ENCODE measurements at places on chromosomes 4 and X.

DNA sequence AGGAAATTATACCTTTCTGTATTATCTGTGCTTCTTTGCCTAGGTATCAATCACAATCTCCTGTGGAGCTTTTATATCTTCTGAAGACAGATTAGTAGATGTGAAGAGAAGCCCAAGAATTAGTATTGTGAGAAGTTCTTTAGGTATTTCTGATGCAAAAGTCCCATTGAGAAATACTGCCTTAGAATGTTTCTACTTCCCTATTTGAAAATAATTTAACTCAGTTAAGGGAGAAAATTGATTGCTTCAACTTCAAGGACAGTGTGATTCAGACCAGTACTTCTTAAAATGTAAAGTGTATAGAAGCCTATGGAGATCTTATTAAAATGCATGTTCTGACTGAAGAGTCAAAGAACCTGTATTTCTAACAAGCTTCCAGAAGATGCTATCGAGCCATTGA, 9.0 kb downstream of the EIF1AX start:
- DNase-seq, result peak; percentile 46

DNA sequence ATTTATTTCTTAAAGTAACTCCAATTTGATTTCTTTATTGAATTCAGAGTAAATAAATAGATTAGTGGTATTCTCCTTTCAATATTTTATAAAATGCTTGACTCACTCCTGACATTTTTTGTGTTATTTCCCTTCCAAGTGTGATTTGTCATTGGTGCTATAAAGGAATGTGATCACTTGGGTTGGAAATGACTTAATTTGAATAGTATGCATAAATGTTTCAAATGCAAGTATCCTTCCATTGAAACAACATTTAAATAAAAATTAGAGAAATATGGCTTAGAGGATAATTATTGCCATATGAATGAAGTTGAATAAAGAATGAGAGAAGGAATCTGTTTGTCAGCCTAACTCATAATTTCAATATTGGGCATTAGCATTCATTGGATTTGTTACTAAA, 182.7 kb downstream of the PABPC4L start:
- no peak for DNase-seq

DNA sequence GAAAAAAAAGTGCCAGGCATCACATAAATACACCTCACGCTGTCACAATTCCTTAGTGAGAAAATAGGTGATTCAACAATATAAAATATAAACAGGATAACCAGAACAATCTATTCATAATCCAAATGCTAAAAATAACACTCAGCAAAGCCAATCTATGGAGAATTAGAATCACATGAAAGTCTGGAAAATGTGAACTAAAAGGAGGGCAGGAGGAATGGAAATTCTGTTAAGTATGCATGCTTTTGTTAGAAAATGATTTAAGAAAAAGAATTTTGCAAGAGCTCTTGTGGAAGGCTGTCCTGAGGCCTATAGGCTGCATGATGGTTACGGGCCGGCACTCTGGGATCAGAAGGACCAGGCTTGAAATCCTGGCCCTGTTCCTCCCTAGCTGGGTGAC, 70.6 kb upstream of the PROM1 start:
- DNase-seq, result no peak

DNA sequence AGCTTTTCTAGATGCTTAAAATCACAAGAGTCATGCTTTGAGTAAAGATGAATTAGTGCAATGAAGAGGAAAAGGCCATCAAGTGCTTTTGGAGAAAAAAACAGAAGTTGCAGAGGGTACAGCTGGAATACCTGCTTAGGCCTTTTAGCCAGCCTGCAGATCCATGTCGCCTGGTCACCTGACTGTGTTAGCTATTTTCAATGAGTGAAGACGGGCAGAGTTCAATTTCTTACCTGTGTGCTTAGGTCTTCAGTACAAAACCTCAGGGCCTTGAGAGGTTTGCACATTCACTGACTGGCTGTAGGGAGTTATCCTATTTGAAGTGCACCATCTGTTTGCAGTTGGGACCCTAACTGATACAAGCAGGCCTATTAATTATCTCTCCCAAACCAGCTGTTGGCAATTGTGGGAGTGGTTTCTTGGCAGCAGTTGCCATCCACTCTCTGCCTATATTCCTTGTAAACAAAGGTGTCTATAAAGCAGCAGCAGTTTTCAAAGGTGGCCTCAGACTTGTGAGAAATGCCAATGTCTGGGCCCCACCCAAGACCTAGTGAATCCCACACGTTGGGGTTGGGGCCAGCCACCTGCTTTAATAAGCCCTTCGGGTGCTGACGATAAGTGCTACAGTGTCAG, 16.3 kb upstream of the FAT1 start:
- no peak for DNase-seq

- no peak for DNase-seq
Measured at GRCh38 chr4:41334182-41334581, 77.5 kb downstream of the UCHL1 start.

DNA sequence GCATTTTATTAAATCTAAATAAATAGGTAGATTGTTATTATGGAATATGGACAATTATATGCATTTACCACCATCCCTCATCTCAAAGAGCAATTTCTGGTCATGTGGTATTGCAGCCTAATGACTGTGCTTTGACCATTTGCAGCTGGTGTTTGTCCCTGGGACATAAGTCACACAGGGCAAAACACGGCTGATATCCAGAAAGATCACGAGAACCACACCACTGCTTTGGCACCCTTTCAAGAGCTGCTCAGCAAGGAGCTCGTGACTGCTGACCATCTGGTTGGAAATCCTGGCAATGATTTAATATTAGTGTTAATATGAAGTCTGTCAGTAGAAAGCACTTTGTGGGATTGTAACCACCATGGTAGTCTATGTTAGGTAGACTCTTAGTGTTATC, 545.0 kb downstream of the GBA3 start:
- no peak for DNase-seq

DNA sequence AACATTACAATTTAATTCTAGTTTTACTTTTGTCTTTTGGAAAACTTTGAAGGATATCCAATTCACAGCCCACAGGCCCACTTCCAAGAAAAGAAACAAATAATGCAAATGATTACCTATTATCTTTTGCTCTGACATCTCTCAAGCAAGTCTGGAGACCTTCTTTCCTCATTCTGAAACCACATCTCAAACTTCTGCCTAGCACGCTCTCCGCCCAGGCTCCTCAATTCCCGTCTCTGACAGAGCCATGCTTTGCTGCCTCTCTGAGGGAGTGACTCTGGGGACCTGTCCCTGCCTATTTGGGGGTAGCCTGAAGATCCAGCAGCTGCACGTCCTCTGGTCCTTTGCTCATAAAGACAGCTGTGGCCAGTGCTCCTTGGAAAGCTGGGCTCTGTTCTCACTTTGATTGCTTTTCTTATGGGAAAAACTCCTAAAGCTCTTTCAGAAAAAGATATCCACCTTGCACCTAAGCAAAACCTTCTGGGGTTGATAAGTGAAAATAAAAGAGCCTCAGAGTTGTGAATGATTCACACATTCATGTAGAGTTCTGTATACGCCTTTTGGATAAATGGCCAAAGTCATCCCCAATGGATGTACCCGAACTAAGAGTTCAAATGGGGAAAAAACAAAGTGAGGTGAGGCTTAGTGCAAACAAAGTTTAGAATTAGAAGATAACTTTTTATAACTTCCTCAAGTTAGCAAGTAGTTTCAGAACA, 72.4 kb upstream of the TNIP3 start:
- DNase-seq, result no peak

- DNase-seq, result peak; percentile 77
Measured at GRCh38 chr4:181143250-181143854, 1099.8 kb upstream of the TENM3 start.

DNA sequence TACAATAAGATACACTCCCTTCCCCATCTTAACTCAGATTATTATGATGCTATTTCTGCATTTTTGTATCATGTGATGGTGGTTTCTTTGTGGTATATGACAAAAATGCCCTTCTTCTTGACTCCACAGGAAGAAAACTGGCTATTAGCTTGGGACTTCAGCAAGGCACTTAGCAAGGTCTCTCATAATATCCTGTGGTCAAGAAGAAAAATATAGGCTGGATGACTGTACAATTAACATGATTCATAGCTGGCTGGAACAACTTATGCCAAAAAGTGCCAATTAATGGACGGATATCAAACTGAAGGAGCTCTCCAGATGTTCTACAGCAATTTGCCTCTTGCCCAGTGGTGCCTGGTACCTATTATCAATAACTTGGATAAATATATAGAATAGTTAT, 2.3 kb upstream of the MID1IP1 start:
- DNase-seq, result no peak

DNA sequence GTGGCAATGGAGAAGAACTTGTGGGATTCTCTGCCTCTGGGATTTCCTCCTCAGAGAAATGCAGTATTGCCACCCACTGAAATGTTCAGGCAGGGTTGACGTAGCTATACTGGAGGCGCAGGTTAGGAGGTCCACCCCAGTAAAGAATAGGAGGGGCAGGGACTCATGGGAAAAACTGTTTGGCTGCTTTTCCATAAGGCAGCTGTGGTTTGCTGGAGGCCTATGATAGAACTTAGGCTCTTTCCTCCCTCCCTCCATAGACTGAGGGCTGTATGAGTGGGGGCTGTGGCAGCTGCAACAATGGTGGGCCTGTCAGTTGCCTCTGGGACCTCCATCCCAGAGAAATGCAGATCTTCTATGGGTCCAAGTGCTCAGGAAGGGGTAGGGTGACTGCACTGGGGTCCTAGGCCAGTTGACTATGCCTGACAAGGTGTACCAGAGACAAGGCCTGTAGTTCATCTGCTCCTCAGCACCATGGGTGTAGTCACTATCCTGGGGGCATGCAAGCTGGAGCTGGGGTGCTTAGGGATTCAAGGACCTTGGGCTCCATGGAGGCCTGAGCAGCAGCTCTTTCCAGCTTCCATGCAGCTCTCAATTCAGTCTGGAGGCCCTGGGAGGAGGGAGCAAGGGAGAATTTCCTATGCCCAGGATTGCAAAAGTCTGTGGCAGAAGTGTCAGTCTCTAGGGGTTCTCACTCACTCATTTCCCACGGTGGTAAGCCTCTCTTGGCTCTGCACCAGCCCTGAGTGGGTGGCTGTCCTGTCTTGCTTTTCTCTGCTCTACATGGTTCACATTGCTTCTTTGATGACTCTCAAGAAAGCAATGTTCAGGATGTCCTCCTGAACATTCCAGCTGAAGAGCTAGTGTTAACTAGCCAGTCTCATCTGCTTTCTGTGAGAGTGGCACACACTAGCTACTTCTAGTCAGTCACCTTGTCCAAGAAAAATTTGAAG, 353.0 kb downstream of the IDS start:
- no peak for DNase-seq

DNA sequence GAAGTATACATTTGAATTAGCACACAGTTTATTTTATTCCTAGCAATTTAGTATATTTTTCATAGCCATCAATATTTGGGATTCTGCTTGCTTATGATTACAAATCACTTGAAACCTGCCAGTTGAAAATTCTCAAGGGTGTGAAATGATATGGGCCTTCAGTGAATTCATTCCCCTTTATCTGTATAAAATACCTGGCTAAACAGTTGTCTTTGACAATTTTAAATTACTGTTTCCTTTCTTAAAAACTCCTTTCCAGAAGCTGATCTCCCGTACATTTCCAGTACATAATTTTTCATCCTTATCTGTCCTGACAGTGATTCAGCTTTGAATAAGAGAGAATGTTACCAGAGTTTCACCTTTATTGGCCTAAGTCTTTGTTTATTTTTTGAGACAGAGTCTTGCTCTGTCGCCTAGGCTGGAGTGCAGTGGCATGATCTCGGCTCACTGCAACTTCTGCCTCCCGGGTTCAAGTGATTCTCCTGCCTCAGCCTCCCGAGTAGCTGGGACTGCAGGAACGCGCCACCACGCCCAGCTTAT, 13.9 kb downstream of the ATP7A start:
- no peak for DNase-seq

DNA sequence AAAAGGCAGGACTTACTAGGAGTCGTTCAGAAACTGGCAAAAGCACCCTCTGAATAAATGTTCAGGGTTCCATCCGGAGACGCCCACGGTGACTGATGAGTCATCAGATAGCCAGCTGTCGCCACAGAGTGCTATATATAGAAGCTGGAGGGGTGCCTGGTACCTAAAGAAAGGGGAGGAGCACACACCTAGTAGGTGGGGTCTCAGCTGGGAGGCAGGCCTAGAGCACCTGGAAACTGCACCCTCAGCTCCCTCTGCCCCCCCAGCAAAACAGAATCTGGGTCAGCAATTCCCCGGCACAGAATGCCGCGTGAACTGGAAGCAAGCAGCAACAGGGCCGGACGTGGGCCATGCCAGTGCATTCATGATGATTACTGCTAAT, 242.0 kb downstream of the BCOR start:
- DNase-seq, result peak; percentile 36

- no peak for DNase-seq
Measured at GRCh38 chr4:110087070-110087708, 111.2 kb downstream of the ELOVL6 start.

- DNase-seq, result peak; percentile 78
Measured at GRCh38 chrX:12974305-12974795, 560 bp upstream of the TMSB4X start.

GRCh38 chr4:26003056-26003455, 89.0 kb downstream of the SMIM20 start:
- no peak for DNase-seq

- DNase-seq, result no peak
Measured at GRCh38 chr4:18981234-18981615, 959.7 kb upstream of the LCORL start.

DNA sequence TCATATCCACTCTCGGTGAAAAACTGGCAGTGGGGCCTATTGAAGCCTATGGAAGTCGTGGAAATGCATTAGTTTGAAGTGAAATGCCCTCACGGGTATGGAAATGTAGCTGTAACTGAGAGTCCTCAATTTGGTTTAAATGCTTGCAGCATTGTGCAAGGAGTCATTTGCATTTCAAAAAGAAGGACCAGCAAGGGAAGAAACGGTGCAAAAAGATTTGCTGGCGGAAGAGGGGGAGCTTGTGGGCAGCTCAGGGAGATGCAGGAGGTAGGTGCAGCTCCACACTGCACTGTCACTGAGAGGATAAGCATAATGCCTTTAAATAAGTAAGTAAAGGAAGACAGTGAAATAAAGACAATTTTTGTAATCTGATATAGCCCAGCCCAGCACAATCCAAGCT, 400.4 kb upstream of the DIPK2B start:
- no peak for DNase-seq

- DNase-seq, result peak; percentile 47
Measured at GRCh38 chrX:9873952-9874351, 87.7 kb downstream of the SHROOM2 start.

DNA sequence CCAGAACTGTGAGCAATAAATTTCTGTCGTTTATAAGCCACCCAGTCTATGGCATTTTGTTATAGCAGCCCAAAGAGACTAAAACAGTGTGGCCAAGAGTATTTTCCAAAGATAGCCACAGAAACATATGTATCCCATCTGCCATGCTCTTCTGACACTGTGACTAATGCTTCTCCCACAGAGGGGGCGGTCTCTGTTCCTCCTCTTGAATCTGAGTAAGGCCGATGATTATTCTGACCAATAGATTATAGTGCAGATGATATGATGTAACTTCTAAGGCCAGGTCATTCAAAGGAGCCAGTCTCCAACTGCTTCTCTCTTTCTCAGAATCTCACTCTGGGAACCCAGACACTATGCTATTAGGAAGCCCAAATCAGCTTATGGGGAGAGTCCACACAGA, 570.7 kb downstream of the BCOR start:
- peak; percentile 61 for DNase-seq
